ENCODE measurements at places on chromosomes 16 and 17.

GRCh38 chr17:43427362-43428043, 28.7 kb downstream of the ARL4D start:
- no peak for DNase-seq

- no peak for DNase-seq
Measured at GRCh38 chr17:62064791-62065563, at the start of gene MED13. Gene MED13 (minus strand): TSS chr17:62065278. CDS start chr17:62065205, 73 bp downstream.

- no peak for DNase-seq
Measured at GRCh38 chr16:69865701-69866100, 85.4 kb upstream of the CLEC18A start.

DNA sequence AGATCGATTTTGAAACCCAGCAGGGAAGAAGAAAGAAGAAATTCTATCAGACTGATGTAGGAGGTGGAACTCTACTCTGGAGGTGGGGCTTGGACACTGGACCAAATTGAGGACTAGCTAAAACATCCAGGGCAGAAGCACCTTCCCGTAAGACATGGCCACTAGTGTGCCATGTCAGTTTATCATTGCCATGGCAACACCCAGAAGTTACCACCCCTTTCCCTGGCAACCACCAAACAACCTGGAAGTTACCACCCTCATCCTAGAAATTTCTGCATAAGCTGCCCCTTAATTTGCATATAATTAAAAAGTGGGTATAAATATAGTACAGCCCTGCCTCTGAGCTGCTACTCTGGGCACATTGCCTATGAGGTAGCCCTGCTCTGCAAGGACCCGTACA, 66.7 kb downstream of the NACA2 start:
- DNase-seq = no peak

DNA sequence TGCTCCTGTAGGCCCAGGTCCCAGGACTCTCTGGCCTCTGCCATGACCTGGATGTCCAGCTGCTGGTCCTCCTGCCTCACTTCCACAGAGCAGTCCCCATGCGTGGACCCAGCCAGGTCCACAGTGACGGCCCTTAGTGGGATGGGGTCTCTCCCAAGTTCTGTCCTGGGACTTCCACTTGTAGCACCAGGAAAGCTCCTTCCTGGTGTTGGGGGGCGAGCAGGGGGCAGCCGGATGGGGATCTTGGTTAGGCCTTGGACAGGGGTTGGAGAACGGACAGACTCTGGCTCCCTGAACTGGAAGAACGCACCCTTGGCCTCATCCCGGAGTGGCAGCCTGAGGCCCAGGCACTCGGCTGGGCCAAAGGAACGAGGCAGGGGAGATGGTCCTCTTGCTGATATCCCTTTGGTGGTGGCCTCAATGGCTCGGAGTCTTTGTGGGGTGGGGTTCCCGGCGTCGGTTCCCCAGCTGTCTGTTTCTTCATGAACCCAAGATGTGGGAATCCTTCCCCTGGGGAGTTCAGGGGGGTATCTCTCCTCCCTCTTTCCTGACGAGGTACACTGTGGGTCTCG, 7.2 kb downstream of the GAS2L2 start:
- DNase-seq = no peak

DNA sequence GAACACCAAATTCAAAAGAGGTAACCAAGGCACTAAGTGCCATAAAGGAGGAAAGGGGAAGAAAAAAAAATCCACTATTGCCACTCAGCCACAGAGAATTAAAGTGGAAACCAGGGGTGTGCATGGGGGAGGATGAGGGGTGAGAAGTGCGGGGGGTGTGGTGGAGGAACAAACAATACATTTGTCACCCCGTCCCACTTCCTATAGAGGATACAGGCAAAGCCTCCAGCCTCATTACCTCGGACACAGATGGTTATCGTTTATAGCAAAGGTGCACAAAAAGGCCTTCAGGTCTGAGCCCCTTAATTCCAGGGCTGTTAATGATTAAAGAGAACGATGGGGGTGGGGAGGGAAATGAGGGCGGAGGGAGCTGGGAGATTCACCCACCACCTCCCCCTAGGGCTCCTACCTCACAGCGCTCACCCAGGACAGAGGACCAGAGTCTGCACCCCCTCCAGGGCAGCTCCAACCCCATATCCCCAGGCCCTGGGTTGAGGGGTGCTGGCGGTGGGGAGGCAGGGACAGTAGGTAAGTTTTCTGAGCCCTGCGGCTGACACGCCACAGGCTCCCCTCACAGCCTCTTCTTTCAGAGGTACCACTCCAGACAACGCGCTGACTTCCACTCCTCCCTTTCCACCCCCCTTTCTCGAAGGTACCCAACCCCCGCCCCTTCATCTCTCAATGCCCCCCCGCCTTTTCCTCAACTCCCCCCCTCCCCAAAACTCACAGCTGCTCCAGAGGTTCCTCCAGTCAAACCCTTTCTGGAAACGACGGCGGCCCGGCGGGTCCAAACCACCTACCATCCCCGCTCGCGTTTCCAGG, 470 bp downstream of the DCUN1D3 start:
- DNase-seq = no peak

DNA sequence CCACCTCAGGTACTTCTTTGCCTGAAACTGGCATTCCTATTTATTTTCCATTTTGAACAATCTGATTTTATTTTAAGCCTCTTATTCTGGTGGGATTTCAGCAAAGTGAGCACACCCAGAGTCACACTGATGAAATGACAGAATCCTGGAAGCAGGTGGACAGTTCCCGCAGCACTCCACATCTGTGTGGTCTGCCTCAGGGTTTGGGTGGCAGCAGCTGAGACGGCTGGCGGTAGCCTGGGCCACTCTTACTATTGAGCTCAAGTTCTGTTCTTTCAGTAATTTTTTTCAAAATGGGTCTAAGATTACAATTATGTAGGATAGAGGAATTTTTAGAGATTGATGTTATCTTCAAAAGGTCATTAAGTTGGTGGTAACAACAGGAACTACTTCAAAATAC, 32.5 kb upstream of the ENDOV start:
- no peak for DNase-seq

- DNase-seq = no peak
Measured at GRCh38 chr17:35766903-35767510, 6.3 kb downstream of the C17orf50 start.

DNA sequence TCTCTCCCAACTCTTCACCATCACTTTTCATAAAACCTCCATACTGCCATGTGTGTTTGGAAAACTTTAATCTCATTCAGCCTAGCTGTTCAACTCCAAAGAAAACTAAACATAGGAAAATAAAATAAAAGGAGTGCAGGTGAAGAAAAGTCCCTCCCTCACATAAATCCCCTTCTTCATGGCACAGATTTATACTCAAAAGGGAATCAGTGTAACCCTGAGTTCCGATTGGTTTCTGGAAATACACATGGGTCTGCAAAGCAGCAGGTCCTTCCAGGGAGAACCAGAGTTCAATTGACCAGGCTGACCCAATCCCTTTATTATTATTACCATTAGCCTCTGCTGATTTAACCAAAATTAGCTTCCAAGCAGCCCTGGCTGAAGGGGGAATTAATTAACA, 8.9 kb upstream of the HOXB2 start:
- no peak for DNase-seq

DNA sequence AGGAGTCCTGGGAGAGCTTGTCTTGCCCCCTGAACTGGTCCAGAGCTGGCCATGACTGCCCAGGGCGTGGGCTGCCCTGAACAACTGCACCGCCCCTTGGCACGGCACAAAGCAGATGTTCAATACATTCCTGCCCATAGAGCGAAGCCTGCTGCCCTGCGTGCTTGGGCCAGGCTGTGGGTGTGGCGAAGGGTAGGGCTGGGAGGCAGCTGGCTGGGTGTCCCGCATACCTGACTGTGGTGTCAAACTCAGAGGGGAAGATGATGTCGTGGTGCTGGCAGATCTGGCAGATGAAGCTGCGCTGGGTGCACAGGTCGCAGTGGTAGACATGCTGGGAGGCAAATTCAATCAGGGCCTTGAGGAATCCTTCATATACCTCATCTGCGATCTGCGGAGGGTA, 124.2 kb upstream of the SMURF2 start:
- no peak for DNase-seq

GRCh38 chr17:12659500-12659899, 6.2 kb upstream of the MYOCD start:
- DNase-seq = no peak

GRCh38 chr16:49675413-49675812, 180.5 kb downstream of the ZNF423 start:
- DNase-seq = no peak

- no peak for DNase-seq
Measured at GRCh38 chr17:43816336-43817320, 16.3 kb downstream of the MPP3 start.

- DNase-seq = no peak
Measured at GRCh38 chr17:71283486-71283885, 837.3 kb upstream of the SOX9 start.

- no peak for DNase-seq
Measured at GRCh38 chr17:39170109-39170508, 4.1 kb upstream of the ARL5C start.

DNA sequence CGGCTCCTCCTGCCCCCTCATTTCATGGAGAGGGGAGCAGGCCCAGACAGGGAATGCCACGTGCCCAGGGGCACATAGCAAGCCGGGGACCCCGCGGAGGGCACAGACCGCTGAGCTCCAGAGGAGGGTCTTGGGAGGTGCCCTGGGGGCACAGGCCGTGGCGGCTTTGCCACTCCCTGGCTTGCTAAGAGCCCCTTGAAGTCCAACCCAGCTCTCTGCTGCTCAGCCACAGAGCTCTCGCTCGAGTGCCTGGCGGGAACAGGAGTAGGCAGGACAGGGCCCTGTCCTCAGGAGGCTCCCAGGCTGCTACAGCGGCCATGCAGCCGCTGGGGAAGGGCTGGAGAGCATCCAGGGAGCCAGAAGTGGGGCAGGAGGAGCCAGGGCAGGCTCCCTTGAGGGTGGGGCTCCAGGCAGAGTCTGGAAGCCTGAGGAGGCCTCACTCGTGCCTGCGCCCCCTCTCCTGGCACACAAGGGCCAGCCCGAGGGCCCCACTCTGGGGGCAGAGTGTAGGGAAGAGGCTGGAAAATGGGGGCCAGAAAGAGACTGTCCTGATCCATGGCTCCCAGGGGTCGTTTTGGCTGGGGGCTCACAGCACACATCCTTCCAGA, 4.4 kb upstream of the RAB26 start:
- DNase-seq = no peak

DNA sequence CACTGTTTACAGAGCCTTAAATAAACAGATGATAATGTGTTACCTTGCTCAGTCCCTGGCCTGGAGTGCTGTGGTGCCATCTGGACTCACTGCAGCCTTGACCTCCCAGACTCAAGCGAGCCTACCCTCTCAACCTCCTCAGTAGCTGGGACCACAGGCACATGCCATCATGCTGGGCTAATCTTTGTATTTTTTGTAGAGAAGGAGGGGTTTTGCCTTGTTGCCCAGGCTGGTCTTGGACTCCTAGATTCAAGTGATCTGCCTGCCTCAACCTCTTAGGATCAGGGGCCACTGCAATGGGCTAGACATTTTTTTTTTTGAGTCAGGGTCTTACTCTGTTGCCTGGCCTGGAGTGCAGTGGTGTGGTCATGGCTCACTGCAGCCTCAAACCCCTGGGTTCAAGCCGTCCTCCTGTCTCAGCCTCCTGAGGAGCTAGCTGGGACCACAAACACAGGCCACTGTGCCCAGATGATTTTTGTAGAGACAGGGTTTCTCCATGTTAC, 5.0 kb upstream of the NAGLU start:
- no peak for DNase-seq

DNA sequence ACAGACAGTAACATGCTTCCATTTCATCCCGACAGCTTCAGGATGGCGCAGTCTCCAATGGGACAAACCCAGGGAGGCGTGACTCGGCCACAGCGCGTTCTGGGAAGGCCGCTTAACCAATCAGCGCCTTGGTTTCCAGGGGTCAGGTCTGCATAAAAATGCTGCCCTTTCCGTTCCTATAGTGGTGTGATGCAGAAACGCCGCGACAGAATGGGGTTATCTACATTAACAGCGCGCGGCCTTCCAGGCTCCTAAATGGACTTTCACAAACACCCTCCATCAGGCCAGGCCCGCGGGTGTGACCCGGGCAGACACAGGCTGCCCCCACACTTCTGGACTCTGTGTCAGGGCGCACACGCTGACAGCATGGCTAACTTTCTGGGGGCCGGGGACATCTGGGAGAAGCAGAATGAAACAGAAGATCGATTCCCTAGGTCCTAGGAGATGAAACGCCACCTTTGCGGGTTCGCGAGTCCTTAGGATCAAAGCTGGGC, 792 bp downstream of the TMEM231 start:
- no peak for DNase-seq

DNA sequence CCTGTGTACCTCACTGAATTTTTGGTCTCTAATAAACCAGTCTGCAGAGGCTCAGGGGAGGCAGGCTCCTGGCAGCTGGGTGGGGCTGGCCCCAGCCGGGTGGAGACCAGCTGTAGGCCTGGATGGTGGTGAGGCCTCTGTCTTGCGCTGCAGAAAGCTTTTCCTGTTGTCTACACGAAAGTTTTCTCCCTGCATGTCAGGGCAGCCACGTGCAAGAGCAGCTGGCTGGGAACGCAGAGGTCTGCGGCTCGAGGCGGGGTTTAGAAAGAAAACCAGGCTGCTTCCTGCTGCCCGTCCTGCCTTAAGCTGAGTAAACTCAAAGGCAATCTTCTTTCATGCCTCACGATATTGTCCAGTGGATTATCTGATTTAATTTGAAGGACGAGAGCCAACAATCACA, 2.4 kb downstream of the SERPINF1 start:
- DNase-seq = no peak

DNA sequence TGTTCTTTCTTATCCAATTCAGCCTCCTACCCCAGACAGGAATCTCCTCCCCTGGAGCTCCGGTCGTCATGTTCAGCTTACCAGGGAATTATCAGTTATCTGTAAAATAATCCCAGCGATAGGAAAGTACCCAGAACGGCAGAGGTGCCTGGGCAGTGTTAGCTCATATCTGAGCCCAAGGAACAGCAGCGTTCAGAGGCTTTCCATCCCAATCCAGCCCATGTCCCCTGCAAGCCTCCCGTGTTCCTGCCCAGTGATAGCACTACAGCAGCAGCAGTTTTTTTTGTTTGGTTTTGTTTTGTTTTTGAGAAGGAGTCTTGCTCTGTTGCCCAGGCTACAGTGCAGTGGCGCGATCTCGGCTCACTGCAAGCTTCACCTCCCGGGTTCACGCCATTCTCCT, 158.2 kb downstream of the CMIP start:
- no peak for DNase-seq

DNA sequence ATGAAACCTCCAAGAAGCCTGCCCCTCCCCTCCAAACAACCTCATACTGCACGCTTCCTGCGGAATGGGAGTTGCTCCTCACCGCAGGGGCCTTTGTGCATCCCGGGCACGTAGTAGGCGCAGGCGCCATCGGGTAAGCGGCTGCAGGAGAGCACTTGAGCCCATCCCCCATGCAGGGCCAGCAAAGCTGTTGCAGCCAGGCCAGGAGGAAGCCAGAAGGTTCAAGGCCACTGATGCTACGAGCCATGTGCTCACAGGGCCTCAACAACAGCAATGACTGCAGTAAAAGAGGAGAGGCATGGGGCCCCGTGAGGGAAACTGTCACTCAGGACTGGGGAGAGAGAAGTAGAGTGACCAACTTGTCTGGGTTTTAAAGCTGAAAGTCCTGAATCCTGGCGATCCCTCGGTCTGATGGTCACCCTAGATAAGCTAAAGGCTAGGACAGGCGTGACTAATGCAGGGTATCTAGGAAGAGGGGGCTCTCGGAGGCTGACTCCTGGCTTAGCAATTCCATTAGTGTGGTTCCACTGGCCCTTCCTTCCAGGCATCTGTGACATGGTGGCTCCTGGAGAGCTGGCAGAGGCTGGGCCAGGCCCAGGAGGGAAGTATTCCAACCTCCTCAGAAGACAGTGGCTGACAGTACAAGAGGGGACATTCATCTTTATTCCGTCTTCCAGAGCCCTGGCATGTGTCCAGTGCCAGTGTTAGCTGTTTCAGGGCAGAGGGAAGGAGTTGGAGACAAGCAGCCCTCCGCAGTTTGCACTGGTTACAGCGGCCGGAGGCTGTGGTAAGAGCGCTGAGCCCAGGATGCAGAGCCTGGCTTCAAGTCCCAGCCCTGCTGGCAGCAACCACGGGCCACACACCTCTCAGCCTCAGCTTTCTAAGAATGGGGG, 20.8 kb downstream of the GOSR2 start:
- DNase-seq = no peak

Measured in NCI-H1436 treated with DMSO at 0.1 percent for 48 hours (cell line).